Hindlimb muscle (tissue), 1 donor: ENCODE measurements at places on chromosomes 12 and 14. TPM values are rescaled to one million over a fixed set of nuclear protein-coding genes. Genes with fewer than 3 reads are reported as not detected.

The RTL1 gene
- 69.2 TPM for polyA plus RNA-seq

GRCh38 chr12:5176036-5176435 lies 132.4 kb downstream of the KCNA5 start:
- no peak for DNase-seq

DNA sequence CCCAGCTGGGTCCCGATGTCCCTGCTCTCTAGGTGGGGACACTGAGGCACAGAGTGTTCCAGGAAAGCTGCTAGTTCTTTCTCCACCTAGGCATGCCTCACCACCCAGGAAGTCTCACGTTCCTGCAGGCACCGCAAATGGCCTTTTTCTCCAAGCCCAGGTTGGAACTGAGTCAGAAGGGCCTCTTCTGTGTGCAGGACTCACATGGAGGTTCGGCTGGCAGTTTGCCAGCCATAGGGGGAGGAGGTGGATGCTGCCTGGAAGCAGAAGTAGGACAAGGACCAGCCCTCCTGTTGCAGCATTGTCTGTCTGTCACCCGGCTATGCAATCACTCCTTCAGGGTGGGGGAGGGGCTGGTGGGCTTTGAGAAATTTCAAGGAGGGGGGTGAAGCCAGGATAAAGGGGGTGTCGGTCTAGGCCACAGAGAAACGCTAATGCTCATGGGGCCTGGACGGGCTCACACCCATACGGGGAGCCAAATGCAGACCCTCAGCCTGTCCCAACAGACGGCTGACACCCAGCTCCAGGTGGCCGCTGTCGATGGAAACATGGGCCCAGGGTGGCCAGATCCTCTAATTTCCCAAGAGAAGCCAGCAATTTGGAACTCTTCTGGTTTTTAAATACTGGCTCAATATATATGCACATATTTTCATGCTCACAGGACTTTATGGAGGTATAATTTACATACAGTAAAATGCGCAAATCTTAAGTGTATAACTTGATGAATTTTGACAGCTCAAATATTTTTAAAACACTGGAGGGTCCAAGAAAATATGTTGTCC lies 120.5 kb downstream of the PHETA1 start:
- DNase-seq = no peak

GRCh38 chr12:52193991-52194390 lies 2.2 kb upstream of the KRT80 start:
- DNase-seq = no peak

DNA sequence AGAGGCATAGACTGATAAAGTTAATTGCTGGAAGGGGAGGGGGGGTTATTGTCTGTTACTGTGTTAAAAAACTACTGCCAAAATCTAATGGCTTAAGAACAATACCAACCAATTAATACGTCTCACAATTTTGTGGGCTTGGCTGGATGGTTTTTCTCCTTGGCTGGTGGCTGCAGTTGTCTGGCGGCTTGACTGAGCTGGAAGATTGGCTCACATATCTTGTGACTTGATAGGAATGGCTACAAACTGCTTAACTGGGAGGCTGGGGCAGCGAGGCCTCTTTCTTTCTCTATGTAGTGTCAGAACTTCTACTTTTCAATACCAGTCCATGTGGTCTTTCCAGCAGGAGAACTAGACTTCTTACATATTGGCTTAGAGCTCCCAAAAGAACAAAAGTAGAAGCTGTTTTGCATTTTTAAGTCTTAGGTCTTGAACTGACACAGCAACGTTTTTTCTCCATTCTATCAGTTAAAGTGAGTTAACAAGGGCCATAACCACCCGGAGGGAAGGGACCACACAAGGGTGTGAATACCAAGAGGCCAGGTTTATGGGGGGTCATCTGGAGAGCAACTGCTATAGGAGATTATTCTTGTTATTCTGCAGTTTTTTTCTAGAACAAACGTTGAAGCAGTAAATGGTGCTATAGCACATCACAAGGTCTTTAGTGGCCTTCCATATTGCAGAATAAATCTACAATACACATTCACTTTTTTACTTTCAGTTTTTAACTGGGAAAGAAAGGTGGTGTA lies 46.9 kb downstream of the ZDHHC17 start:
- DNase-seq = no peak
